ENCODE measurements at places on chromosomes 12 and 14. TPM values are rescaled to one million over a fixed set of nuclear protein-coding genes. Genes with fewer than 3 reads are reported as not detected.
A peak's percentile ranks its signal among the peaks of the same experiment; 100 is the strongest.

The LAG3 gene
- total RNA-seq: 2.6 TPM

The ZNF384 gene
- 48.9 TPM for total RNA-seq

The FGF6 gene
- total RNA-seq: not detected

The CSRP2 gene
- total RNA-seq: 157 TPM

The KRT78 gene
- 0.27 TPM for total RNA-seq

The LUM gene
- 103 TPM for total RNA-seq

DNA sequence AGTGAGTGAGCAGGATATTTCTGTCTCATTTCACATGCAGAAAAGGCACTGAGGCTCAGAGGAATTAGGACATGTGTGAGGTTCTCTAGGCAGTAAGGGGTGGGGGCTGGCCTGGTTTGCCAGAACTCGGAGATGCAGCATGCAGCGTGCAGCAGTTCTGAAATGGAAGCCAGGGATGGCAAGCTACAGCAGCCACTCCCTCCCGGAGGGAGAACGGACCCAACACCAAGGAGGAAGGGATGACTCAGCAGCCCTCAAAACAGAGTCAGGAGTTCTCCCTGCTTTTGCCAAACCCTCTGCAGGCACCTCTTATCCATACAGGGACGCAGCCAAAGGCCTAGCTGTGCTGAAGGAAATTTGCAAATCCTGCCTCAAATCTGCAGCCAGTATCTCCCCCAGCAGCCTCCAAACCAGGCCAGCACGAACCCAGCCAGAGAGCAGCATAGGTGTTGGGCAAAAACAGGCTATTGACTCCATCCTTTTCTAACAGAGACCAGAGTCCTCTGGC, 10.3 kb upstream of the SERPINA3 start:
- peak; percentile 89 for ATAC-seq

- no peak for ATAC-seq
Observed at GRCh38 chr12:131829791-131830334, 1.7 kb downstream of the MMP17 start.

GRCh38 chr12:84912198-84913128, at the start of gene SLC6A15:
SLC6A15 (minus strand) TSS chr12:84912799; CDS start chr12:84892120, 20,679 bp downstream.
- ATAC-seq: peak; percentile 68

- no peak for ATAC-seq
Observed at GRCh38 chr14:49923442-49923841, 30.6 kb downstream of the ARF6 start.

GRCh38 chr12:56029166-56029519, 8.3 kb downstream of the IKZF4 start:
- no peak for ATAC-seq

GRCh38 chr12:131724534-131724933, 13.6 kb downstream of the SFSWAP start:
- ATAC-seq: no peak

DNA sequence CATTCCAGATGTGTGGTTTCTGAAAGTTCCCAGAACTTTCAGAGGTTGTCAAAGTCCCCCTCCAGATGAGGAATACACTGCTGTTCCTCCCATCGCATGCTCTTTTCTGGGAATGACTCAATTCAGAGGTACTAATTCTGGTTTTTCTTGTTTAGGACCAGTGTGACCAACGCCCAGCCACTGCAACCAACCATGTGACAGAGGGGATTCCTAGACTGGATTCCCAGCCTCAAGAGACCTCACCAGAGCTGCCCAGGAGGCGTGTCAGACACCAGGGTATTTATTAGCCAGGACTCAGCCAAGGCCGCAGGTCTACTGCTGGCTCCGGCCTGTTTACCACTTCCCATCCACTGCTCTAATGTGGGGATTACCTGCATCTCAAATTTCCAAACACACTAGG, 24.2 kb downstream of the TRAFD1 start:
- no peak for ATAC-seq

DNA sequence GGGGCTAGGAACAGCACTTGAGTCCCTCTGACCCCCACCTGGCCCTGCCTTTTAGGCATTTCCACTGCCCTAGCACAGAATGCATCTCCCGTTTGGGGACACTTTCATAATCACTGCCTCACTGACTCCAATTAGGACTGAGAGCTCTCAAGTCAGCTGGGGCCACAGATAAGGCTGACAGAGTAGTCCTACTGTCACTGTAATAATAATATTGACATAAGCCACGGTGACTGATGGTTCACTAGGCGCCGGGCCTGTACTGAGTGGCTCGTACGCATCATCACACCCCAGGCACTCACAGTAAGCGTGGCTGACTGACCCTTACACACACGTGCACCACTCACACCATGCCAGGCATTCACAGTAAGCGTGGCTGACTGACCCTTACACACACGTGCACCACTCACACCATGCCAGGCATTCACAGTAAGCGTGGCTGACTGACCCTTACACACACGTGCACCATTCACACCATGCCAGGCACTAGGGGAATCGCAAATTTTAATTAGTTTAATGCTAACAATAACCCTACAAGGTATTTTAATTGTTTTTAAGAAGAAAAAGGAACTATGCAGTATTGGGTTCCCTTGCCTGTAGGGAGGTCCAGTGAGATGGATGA, 87.7 kb downstream of the CHGA start:
- ATAC-seq: no peak

GRCh38 chr14:54594537-54594936, 27.6 kb downstream of the SAMD4A start:
- no peak for ATAC-seq

- ATAC-seq: peak; percentile 82
Observed at GRCh38 chr12:47736877-47737676, 11.8 kb upstream of the ENDOU start.

- ATAC-seq: no peak
Observed at GRCh38 chr14:70898111-70898745, 9.0 kb upstream of the PCNX1 start.

DNA sequence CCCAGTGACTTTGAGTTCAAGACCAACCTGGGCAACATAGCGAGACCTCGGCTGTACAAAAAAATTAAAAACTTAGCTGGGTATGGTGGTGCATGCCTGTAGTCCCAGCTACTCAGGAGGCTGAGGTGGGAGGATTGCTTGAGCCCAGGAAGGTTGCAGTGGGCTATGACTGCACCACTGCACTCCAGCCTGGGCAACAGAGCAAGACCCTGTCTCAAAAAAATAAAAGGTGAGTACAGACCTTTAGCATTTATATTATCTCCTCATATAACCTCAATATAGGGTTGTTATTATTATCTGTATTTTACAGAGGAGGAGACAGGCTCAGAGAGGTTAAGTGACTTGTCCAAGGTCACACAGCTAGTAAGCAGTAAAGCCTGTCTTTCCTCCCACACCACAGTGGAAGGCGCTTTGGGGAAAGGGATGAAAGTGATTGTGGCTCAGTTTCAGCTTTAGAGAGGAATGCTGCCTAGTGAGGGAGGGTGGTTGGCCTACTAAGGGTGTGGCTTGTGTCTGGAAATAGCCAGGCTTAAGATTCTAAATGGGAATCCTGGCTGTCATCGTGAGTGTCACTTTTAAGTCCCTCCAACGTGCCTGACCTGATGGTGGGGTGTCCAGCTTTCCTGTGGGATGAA, 7.2 kb downstream of the TPCN1 start:
- ATAC-seq: no peak

- peak; percentile 51 for ATAC-seq
Observed at GRCh38 chr12:20125276-20125798, 243.0 kb upstream of the PDE3A start.

DNA sequence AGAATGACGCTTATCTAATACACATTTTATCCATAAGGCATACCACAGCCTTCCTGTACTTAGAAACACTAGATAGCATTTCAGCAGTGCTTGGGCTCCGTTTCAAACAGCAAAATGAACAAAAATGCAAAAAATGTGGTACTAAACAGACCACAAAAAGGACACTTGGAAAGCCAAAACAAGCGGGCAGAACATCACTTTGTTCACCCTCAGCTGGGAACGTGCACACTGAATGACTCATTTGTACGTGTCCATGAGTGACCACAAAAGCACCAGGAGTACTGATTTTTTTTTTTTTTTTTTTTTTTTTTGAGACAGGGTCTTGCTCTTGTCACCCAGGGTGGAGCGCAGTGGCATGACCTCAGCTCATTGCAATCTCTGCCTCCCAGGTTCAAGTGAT, 8.9 kb upstream of the FOXN3 start:
- no peak for ATAC-seq

Measured in gastroesophageal sphincter (tissue), 4 donors.